Activated CD4-positive, alpha-beta T cell treated with anti-CD3 and anti-CD28 coated beads for 36 hours (primary cell): ENCODE measurements at places on chromosomes 16 and 17. TPM values are rescaled to one million over a fixed set of nuclear protein-coding genes. Genes with fewer than 3 reads are reported as not detected.

- DNase-seq, result no peak
Measured at GRCh38 chr16:81350306-81350615, 35.5 kb downstream of the GAN start.

The TMEM88 gene
- 3.5 TPM for total RNA-seq

DNA sequence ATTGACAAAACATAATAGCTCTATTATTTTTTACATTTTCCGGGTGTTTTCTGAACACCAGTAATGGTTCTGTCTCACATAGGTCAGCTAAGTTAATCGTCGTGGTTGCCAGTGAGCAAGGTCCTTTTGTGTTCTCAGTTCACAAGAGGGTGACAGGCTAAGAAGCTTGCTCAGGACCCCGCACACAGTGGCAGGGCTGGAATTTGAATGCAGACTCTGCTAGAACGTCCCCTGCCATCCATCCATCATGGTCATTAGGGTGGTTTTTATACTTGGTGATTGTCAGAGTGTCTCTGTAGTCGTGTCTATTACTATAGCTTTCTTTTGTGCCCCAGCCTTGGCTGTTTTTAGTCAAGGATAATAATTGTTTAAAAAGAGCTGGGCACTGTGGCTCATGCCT, 176.2 kb downstream of the SNX29 start:
- DNase-seq, result no peak

DNA sequence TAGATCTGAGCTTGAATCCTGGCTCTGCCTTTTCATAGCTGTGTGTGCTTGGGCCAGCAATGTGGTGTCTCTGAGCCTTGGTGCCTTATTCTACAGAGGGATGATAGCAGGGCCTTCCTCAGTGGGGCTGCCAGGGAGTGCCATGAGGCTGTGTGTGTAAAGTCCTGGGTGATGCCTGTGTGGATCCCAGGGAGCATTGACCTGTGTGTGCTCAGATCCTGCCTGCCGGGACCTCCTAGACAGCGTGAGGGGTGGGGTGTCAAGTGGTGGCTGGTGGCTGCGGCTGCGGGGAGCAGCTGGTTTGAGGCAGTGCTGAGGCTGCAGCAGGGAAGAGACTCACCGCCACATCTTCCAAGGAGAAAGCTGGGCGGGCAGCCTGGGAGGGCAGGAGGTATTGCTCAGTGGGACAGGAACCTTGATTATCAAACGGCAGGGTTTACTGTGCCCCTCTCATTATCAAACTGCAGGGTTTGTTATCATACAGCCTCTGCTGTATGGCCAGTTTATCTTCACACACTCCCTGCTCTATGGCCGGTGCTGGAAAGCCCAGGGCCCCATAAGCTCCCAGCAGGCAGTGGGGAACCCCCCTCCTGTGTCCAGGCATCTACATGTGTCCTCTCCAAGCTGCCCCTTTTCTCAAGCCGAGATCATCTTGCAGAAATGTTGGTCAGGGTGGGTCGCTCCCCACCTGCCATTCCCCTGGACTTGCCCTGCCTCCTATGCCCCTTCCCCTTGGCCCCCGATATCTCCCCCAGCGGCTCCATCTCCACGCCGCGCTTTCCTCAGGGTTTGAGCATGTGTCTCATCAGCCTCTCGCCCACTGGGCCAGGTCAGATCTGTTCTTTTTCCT, 3.1 kb upstream of the ADCY7 start:
- DNase-seq, result no peak

DNA sequence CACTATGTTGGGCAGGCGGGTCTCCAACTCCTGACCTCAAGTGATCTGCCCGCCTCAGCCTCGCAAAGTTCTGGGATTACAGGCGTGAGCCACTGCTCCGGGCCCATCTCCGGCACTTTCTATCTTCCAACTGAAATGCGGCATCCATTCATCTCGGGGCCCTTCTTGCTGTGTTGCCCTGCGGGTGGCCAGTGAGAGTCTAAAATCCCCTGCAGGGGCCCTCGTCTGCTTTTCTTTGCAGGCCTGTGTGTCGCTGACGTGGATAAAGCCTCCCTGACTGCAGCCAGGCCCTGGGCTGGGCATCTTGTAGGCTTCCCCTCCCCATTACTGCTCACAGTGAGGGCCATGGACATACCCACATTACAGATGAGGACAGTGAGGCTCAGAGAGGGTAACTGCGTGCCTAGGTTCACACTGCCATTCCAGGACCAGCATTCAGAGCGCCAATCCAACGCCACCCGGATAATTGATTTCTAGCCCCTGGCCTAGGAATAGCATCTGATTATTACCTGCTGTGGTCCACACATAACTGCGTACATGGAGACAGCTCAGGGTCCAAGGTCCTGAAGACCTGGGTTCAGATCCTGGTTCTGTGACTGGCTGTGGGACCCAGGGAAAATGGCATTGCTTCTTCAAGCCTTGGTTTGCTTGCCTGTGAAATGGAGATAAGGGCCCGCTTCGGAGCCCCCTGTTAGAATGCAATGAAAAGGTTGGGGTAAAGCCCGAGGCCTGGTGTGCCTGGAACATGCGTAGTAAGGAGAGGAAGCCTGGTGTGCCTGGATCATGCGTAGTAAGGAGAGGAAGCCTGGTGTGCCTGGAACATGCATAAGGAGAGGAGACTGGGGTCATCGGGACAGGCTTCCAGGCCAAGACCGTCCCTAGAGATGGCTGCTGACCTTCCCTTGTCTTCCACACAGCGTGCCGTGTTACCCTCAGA, 25.0 kb downstream of the CRISPLD2 start:
- DNase-seq, result no peak

- DNase-seq, result no peak
Measured at GRCh38 chr16:70750893-70751467, 50.0 kb downstream of the VAC14 start.

- no peak for DNase-seq
Measured at GRCh38 chr17:52636443-52636842, 477.9 kb upstream of the CA10 start.

DNA sequence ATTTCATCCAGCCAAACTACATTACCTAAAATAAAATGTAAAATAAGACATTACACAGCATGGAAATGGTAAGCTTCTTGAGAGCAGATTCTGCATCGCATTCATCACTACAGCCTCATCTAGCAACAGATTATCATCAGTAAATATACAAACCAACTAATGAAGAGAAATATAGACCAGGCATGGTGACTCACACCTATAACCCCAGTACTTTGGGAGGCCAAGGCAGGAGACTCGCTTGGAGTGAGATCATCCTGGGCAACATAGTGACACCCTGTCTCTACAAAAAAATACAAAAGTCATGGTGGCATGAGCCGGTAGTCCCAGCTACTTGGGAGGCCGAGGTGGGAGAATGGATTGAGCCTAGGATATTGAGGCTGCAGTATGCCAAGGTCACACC, 19.9 kb downstream of the NCBP3 start:
- no peak for DNase-seq

GRCh38 chr16:85234310-85235204, 122.3 kb upstream of the CIBAR2 start:
- no peak for DNase-seq

The ZNF287 gene
- total RNA-seq, result 9.4 TPM

The SSTR5 gene
- total RNA-seq, result not detected

GRCh38 chr16:87067836-87068761, 249.1 kb downstream of the C16orf95 start:
- no peak for DNase-seq

The MYL11 gene
- total RNA-seq, result 1.6 TPM

The PRPF8 gene
- 391 TPM for total RNA-seq

The MT1G gene
- total RNA-seq, result 14.7 TPM

The TBC1D3I gene
- total RNA-seq, result not detected

The KRT15 gene
- total RNA-seq, result not detected

DNA sequence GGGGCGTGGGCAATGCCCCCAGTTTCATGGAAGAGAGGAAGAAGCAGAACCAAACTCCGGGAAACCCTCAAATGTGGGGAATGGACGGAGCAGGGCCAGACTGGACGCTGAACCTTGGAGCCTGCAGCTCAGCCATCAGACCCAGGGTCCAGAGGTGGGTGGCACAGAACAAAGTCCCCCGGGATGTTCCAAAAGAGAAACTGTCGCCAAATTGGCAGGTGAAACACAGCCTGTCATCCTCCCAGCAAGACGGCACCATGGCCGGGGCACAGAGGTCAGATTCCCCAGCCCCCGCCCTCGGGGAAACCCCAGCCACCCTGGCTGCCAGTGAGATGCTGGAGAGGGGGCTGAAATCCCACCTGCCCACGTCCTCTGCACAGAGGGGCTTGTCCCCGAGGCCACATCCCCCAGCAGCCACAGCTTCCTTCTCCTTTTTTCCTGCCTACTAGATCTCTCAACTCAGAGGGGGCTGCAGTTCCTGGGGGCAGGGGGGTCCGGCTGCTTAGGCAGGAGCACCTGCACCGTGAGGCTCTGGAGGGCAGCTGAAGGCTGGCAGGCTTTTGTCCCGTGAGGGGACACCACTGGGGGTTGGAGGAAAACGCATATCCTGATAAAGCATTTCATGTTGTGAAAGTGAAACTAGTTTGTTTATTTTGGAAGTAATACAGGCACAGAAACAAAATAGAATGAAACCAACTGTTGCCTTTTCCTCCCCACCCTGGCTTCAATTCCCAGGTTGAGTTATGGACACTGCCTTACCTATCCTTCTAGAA, 1.2 kb upstream of the SECTM1 start:
- no peak for DNase-seq

- DNase-seq, result no peak
Measured at GRCh38 chr16:31404353-31405064, 11.4 kb downstream of the ITGAD start.

DNA sequence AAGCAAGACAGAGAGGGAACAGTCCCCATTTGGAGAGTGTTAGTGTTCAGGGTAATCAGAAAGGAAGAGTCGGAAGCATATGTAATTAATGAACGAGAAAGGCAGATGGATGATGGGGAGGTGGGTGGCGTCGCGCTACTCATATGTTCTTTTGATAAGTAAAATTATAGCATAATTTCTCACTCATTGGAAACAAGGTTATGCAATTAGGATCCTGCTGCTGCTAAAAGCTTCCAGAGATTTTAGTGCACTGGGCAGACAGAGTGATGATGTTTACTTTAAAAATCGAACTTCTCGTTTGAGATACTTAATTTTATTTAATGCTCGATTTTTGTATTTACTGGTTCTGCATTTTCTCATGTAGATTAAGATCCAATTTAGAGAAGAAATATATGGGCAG, 96.2 kb downstream of the PRKCA start:
- no peak for DNase-seq

GRCh38 chr16:48961546-48961945, 320.1 kb downstream of the CBLN1 start:
- DNase-seq, result no peak

DNA sequence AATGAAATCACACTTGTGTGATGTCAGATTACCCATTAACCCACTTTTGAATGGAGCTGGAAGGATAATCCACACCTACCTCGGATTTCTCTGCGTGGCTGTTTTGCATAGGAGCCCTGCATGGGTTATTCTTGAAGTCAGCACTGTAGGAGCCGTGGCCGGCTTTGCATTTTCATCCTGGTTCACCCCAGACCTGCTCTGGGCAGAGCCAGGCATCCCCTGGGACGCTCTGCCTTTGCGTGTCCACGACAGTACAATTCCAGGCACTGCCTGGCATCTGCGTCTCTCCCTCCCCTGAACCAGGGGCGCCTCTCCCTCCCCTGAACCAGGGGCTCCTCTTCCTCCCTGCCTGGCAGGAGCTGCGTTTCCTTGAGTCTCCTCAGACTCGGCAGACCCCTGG, 29.7 kb upstream of the ZNF750 start:
- no peak for DNase-seq

- DNase-seq, result peak; percentile 55
Measured at GRCh38 chr17:50916026-50916707, 50.0 kb upstream of the TOB1 start.

The GNGT2 gene
- 27.7 TPM for total RNA-seq

GRCh38 chr16:19165101-19165500, 2.9 kb upstream of the SYT17 start:
- DNase-seq, result no peak

DNA sequence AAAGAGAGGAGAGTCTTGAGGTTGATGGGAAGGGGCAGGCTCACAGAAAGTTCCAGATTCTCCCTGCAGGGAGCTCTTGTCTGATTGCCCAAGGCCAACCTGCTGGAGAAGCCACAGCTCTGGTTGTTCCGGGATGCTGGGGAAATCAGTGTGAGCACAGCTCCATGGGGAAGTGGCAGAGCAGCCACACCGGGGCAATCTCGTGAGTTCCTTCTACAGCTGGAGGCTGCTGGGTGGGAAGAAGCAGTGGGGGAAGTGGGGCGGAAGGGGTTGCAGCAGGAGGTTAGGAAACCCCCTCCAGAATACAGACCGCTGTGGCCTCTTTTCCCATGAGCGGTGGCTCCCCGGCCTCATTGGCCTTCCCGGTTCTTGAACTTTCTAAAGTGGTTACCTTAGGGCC, 34.0 kb downstream of the KIAA0513 start:
- DNase-seq, result no peak

The SPATA22 gene
- 1.6 TPM for total RNA-seq

The DHRS7C gene
- not detected for total RNA-seq

DNA sequence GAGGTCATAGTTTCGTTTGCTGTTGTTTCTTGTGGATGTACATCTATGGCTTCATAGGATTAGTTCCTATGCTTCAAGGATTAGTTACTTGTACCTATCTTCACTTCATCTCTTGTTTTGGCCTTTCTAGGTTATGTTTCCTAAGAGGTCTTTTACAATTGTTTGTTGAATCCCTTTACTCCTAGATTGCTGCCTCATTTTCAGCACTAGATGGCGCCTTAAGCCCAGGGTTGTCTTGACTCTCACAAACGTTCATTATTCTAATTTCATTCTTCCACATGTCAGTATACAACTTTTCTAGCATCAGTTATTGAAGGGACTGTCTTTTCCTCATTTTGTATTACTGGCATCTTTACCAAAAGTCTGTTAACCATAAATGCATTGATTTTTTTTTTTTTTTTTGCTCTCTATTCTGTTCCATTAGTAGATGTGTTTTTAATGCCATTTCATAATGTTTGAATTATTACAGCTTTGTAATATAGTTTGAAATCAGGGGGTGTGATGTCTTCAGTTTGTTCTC, 45.0 kb upstream of the NACA2 start:
- DNase-seq, result peak; percentile 72

GRCh38 chr16:57167953-57168352, 17.9 kb downstream of the PSME3IP1 start:
- no peak for DNase-seq

The NHLRC4 gene
- total RNA-seq, result 0.19 TPM

The KRTAP1-1 gene
- not detected for total RNA-seq

- DNase-seq, result no peak
Measured at GRCh38 chr17:57296231-57296630, 39.9 kb downstream of the MSI2 start.

The BLTP2 gene
- total RNA-seq, result 138 TPM

DNA sequence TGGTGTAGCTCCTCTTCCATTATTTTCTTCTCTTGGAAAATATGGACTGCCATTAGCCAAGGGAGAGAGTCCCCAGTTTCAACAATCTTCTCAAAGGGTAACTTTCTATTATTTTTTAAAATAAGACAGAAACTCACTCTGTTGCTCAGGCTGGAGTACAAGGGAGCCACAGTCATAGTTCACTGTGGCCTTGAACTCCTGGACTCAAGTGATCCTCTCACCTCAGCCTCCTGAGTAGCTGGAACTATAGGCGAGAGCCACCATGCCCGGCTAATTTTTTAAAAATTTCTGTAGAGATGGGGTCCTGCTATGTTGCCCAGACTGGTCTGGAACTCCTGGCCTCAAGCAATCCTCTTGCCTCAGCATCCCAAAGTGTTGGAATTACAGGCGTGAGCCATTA, 13.1 kb downstream of the COG4 start:
- no peak for DNase-seq
